ENCODE measurements at places on chromosomes 5 and 9.
A peak's percentile ranks its signal among the peaks of the same experiment; 100 is the strongest.

DNA sequence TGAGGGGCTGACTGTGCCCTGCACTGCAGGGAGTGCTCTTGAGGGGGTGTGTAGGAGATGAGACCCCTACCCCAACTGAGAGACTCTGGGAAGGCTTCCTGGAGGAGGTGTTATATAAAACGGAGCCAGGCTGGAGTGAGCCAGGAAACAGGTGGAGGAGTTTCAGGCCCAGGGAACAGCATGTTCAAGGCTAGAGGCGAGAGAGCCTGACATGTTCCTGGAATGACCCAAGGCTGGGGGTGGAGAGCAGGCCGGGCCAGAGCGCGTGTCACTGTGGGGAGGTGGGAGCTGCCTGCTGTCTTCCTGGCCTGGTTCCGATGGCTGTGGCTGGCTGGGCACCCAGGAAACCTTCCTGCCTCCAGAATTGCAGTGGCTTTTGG lies 48.7 kb downstream of the RXRA start:
- DNase-seq: no peak

GRCh38 chr5:69364414-69364813 lies 4.9 kb downstream of the AK6 start:
- DNase-seq: no peak

GRCh38 chr5:15475367-15475766 lies 24.6 kb upstream of the FBXL7 start:
- DNase-seq: no peak

GRCh38 chr5:63128761-63129160 lies 550.1 kb downstream of the LRRC70 start:
- DNase-seq: no peak

GRCh38 chr9:107960916-107961315 lies 471.3 kb upstream of the KLF4 start:
- DNase-seq: no peak

- peak; percentile 41 for DNase-seq
These were observed 5.7 kb downstream of the PDE6A start for GRCh38 chr5:149938791-149939358.

GRCh38 chr5:16673241-16674201 lies 56.7 kb upstream of the RETREG1 start:
- no peak for DNase-seq

GRCh38 chr5:175800656-175801081 lies 70.7 kb upstream of the CPLX2 start:
- no peak for DNase-seq

GRCh38 chr5:14265570-14265969 lies 122.4 kb downstream of the TRIO start:
- no peak for DNase-seq

- DNase-seq: no peak
These were observed 101.7 kb downstream of the UBAP2 start for GRCh38 chr9:33946779-33947535.

DNA sequence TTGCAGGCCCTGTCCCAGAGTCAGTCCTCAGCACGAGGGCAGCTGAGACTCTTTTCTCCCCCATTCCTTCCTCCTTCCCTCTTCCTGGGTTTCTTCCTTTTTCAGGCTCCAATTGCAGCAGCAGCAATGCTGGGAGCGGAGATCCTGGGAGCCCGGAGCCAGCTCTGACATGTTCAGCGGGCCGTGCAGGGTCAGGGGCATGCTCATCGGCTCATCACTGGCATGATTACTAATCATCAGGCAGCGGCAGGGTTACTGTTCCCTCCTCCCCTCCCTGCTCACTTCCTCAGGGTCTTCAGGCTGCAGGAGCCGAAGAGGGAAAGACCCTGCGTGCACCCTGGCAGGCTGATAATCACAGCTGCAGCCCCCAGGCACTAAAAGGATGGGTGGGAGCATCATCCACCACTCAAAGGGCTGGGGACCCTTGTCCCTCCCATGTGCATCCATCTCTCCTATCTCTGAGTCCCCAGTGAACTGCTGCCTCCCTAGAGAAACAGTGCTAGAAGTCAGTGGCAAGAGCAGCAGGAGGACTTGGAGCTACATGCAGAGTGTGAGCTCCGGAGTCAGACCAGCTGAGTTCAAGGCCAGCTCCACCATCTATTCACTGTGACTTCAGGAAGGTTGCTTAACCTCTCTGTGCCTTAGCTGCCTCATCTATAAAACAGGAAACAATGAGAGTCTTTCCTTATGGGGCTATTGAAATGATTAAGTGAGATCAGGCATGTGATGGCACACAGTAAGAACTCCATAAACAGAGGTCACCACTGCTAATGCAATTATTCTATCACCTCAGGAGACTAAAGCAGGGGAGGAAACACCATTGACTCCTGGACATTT lies 7.8 kb upstream of the KCNIP1 start:
- DNase-seq: no peak

GRCh38 chr9:16954040-16954439 lies 83.6 kb upstream of the BNC2 start:
- DNase-seq: no peak

DNA sequence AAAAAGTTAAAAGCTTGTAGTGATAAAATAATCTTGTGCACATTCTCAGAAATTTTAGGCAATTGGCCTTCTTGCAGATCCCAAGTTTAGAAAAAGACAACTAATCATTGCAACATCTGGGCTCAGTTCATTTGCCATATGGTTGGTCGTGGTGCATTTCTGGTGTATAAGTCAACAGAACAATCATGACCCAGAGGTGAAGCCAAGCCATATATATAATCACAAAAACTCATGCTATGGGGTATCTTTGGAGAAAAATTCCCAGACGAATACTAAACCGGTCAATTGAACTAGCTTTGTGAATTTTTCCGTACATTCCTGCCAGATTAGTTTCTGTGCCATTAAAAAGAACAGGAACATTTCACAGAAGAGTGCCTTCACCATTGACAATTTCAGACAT lies 50.3 kb downstream of the FYB1 start:
- DNase-seq: no peak

- DNase-seq: no peak
These were observed 1395.9 kb downstream of the PTPRD start for GRCh38 chr9:9216934-9217333.
